ENCODE measurements at places on chromosomes 2 and 18.
A peak's percentile ranks its signal among the peaks of the same experiment; 100 is the strongest.

GRCh38 chr18:10669441-10670100 is 143.7 kb downstream of the NAPG start:
- DNase-seq: no peak

GRCh38 chr2:106581328-106581727 is 94.2 kb downstream of the CD8B2 start:
- no peak for DNase-seq

DNA sequence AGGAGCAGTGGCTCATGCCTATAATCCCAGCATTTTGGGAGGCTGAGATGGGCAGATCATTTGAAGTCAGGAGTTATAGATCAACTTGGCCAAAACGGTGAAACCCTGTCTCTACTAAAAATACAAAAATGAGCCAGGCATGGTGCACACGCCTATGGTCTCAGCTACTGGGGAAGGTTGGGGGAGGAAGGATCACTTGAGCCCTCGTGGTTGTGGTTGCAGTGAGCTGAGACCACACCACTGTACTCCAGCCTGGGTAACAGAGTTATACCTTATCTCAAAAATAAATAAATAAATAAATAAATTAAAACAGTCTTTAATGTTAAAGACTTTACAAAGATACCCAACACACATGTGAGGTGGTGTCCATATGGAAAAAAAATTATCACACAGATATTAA is 134.0 kb downstream of the C2orf74 start:
- no peak for DNase-seq

GRCh38 chr2:46849046-46849715 is 66.4 kb downstream of the MCFD2 start:
- DNase-seq: no peak

GRCh38 chr2:116513991-116514390 is 1300.5 kb upstream of the DDX18 start:
- DNase-seq: no peak

DNA sequence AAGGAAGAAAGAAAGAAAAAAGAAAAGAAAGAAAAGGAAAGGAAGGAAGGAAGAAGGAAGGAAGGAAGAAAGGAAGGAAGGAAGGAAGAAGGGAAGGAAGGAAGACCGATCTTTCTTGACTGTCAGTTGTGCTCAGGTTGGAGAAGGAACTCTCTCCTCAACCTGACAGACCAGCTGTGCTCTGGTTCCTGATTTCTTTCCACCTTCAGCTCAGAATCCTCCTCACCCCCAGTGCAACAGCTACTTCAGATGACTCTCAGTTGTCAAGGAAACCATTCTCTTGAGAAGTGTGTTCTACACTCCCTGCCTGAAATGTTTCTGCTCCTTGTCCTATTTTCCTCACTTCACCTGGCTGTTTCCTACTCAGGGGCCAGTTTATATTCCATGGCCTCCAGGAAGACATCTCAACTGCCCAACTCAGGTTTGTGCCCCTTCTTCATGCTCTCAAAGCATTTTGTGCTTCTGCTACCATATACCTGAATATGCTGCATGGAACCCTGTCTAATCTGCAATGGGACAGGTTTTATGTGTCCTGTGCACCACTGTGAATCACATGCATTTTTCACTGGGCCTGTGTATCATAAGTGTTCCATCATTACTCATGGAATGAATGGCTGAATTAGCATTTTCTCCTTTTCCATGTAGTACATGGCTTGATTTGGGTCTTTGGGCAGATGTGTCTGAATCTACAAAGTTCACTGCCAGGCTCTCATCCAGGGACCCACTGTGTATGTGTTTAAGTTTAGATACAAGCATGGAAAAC is 32.8 kb upstream of the DOCK10 start:
- DNase-seq: no peak

GRCh38 chr18:76982038-76982437 is 150.5 kb downstream of the MBP start:
- DNase-seq: no peak

GRCh38 chr2:73210019-73210418 is 4.0 kb upstream of the SMYD5 start:
- DNase-seq: no peak

GRCh38 chr2:175187378-175187777 is 5.9 kb upstream of the ATP5MC3 start:
- peak; percentile 45 for DNase-seq

DNA sequence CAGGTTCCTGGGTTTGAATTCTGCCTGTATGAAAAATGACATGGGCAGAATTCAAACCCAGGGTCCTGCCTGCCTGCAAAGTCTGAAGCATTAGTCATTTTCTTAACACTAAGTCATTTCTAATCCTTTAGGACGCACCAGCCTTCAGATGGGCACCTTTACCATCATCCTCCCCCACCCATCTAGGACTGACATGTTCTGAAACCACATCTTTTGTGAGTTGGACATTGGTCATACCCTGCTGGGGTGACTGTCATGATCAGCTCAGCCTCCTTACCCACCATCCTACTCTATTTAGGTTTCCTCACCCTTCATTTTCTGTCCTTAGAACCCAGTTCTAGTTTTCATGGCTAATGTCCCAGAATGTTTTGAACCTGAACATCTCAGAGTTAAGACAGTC is 104.9 kb downstream of the TRIB2 start:
- no peak for DNase-seq

GRCh38 chr2:68994864-68995263 is 18.1 kb upstream of the ANTXR1 start:
- DNase-seq: no peak

DNA sequence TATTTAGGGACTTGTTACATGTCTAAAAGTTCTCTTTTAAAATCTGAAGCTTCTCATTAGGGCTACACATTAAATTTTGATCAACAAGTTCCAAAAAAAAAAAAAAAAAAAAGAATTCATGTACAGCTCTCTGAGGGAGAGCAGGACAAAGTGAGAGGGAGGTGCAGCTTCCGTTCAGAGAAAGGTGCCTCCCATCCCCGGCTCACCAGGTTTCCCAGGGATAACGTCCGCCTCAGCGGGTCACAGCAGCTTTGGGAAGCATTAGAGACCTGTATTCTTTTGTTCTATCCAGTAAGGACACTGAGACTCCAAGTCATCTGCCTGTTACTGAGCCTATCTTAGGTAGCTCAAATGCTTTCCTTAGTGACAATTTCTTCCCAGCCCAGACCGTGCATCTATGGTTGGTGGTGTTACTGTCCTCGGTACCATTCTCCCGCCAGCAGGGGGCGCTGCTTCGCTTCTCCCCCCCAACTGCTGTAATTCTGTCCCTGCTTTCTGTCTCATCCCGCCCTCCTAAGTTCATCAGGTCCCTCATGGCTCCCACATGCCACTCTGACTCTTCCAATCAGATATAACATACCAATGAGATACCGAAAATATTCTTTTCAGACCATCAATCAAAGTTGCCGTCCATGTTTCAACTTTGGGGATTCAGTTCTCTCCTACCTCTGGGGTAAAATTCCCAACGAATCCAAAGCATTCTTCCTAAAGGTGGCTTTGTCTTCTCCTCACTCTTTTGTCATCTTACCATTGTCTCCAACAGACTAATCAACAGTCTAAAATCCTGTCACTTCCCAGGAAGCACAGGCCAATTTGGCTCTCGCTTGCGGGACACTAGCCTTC is 466.5 kb downstream of the METTL4 start:
- peak; percentile 29 for DNase-seq

DNA sequence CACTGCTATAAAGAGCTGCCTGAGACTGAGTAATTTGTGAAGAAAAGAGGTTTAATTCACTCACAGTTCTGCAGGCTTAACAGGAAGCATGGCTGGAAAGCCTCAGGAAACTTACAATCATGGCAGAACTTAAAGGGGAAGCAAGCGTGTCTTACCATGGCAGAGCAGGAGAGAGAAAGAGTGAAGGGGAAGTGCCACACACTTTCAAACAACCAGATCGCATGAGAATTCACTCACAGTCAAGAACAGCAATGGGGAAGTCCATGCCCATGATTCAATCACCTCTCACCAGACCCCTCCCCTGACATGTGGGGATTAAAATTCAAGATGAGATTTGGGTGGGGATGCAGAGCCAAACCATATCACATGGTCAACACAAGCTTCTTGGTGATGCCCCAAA is 34.7 kb upstream of the CDK5R2 start:
- no peak for DNase-seq

DNA sequence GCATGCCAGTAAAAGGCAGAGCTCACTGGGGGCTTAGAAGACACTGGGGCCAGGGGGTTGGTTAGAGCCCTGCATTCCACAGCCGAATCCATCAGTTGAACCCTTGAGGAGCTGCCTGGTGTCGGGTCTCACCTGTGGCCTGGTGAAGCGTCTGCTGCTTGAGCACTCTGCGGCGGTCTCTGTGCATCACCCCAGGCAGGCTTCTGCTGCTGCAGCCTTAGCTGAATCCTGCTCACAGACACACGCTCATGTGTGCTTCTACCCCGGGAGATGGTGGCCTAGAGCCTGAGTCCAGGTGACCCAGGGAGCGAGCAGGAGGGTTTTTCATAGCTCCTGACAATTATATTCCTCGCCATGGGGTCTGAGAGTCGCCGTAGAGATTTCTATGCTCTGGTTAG is 192.1 kb downstream of the MGAT5 start:
- DNase-seq: no peak

GRCh38 chr2:36650031-36650829 is 46.3 kb upstream of the VIT start:
- DNase-seq: no peak

GRCh38 chr2:200044453-200044852 is 89.1 kb downstream of the MAIP1 start:
- DNase-seq: no peak

GRCh38 chr18:26057344-26057773 is 33.1 kb downstream of the SS18 start:
- DNase-seq: no peak

DNA sequence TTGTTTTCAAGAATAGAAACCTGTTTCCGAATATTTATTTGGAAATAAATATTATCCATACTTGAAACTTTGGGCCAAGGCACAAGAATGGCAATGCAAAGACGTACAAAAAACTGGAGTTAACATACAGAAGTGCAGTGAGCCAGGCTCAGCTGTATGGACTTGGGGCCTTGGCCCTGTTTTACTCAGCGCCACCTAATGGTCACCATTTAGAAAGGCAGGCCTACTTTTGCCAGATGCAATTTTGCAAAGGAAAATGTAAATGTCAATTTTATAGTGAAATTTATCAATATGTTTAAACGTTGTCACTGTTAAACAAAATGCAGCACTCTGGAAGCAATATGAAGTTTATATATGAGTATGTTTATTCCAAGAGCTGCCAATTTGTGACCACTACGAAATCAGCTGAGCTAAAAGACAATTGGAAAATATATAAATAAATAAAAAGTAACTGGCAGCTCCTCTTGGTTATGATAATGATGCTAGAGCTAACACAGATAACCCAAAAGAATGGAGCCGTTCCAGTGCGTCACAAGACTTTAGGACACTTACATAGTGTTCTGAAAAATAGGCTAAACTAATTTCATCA is 155.0 kb downstream of the ARHGAP15 start:
- no peak for DNase-seq

DNA sequence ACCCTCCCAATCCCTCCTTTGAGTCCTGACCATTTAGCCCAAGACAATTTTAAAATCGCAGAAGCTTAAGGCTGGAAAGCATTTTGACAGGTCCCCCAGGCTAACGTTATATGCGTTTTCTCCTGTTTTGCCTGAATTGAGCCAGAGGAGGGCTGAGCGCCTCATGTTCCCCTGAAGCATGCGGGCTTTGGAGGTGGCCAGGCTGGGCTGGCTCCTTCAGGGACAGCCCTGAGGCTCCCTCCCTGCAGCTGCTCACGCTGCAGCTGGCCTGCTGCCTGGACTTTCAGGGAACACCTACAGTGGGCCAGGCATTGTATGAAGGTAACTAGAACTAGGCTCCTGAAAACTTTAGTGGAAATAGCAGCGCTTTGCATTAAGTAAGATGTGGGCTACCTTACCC is 179.2 kb downstream of the ACKR3 start:
- no peak for DNase-seq

DNA sequence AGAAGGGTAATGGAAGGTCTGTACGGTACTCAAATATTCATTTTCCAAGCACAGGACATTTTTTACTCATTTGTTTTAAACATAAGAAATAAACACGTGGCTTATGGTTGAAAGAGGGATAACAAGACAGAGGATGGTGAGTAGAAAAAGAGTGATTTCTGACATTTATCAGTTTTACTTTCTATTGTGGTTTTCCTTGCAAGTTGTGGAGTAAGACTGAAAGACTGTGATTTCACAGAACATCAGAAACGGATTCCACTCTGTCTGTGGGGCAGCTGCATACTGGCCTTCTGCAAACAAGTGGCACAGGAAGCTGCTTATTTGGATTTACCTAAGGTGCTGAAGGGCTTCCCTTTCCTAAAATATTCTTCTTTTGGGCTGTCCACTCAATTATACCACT is 122.2 kb upstream of the ITGB6 start:
- DNase-seq: no peak

GRCh38 chr18:7089369-7089768 is 28.2 kb downstream of the LAMA1 start:
- no peak for DNase-seq

DNA sequence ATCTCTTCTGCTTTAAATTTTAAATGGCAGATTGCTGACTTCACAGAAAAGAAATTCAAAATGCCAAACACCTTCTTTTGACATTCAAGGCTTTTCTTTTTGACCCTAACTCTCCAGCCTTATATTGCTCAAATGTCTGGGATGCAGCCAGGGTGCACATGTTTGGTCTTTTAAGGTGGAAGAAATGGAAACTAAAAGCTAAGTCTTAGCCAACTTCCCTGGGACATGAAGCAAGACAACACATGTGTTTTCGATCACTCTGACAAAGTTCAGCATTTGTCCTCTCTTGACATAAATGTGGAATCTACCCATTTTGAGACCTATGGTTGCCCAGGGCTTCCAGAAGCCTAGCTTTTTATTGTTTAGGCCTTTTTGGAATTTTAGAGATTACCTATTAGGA is 161.6 kb downstream of the RDH14 start:
- DNase-seq: no peak

DNA sequence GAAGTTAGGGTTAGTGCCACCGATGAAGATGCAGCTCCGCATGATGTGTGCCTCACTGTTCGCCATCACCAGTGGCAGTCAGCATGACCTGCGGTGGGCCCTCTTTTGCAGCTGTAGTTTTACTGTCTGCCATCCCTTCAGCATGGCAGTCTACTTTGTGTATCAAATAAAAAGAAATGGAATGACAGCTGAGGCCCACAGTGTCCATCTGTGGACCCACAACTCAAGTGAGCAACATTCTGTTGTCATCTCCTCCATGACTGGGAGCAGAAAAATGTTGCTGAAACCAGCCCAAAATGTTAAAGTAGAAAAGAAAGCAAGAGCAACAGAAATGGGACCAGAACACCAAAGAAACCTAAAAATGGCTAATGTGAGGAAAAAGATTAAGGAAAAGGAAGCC is 128.7 kb downstream of the MEP1B start:
- DNase-seq: no peak

GRCh38 chr18:69795791-69796190 is 151.9 kb downstream of the CD226 start:
- DNase-seq: no peak
